Activated effector memory CD4-positive, alpha-beta T cell treated with Interleukin-2 at 50 U/mL for 16 hours (primary cell): ENCODE measurements at places on chromosomes 12 and 14.

DNA sequence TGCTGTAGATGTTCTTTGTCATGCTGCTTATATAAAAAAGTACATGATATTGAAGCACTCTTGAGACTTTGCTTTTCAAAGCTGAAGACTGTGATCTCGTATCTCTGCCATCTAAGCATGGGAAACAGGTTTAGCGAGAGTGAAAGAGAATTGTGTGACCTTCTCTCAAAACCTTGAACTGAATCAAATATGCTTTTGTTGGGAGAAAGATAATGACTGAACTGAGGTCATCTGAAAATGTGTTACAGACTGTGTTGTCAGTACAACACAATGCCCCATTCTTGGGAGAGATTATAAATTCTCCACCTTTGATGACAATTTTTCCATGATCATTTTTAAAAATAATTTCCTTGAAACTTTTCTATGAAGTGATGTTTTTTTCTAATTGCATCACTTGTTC, 272.1 kb upstream of the SEL1L start:
- no peak for DNase-seq

DNA sequence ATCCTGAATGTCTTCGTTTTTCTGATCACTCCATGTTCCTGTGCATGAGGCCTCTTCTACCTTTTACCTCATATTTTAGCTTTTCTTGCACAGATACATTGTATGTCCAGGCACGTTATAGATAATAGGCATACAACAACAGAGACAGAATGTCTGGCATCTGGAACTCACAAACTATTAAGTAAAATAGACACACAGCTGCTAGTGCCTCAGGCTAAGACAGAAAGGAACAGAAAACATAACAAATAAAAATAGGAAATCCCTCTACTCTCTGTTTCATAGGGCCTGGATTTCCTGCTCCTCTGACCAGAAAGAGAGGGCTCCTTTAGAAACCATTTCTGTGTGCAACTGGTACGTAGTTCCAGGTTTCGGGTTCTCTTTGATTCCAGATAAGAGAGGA, 48.6 kb downstream of the ATXN7L3B start:
- DNase-seq: no peak

DNA sequence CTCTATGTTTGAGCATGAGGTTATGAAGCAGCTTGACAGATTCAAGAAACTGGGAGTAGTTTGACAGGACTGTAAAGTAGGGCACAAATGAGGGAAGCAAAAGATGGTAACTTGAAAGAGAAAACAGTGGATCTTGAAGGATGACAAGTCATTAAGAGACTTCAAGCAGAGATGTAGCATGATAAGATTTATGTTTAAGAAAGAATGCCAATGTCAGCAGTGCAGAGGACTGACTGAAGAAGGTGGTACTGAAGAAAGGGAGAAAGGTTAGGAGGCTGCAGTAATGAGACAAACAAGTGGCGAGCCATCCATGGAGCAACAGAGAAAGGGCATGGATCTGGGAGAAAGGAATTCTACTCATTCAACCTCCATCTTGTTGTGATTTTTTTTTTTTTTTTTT, 120.2 kb upstream of the RAP1B start:
- no peak for DNase-seq

DNA sequence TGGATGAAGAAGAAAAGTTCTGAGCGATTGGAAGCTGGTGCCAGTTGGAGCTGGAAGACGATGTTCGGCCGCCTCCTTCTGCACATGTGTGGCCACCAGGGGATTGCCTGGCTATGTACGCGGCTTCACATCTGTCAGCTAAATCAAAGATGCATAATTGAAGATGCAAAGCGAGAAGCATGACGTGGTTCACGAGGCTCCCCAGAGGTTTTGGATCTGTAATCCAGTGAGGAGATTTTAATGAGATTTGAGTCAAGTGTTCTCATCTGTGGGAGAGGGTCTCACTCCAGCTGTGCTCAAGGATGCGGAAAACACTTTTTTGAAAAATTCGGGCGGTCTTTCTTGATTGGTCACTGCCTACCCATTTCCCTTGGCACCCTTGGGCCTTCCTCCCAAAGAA, 94.6 kb downstream of the PAX9 start:
- no peak for DNase-seq

DNA sequence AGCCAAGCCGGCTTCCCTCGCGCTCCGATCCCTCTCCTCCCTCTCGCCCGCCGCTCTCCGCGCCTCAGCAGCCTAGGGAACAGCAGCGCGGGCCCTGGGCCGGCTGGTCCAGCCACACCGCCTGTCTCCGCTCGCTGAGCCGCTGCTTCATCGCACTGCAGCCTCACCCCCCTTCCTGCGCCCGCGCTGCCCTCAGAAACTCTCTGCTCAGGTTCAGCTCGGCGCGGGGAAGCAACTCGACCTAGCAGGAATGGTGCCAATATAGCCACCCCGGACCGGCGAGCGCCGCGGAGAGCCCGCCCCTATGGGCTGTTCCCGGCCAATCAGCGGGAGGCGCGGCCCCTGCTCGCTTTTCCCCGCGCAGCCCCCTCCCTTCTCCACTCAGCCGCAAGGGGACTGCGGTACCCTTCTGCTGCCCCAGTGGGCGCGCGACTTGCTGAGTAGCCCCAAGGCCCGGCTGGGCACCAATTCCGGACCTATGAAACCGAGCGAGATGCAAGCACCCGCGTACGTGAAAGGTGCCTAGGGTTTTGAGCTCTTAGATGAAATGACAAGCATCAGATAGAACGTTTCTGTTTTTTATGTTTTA, at the start of gene ADAMTS20:
ADAMTS20 (minus strand) TSS at position 233 of the 589 bp plus-strand sequence. CDS start 282 bp downstream, outside the sequence.
- no peak for DNase-seq

DNA sequence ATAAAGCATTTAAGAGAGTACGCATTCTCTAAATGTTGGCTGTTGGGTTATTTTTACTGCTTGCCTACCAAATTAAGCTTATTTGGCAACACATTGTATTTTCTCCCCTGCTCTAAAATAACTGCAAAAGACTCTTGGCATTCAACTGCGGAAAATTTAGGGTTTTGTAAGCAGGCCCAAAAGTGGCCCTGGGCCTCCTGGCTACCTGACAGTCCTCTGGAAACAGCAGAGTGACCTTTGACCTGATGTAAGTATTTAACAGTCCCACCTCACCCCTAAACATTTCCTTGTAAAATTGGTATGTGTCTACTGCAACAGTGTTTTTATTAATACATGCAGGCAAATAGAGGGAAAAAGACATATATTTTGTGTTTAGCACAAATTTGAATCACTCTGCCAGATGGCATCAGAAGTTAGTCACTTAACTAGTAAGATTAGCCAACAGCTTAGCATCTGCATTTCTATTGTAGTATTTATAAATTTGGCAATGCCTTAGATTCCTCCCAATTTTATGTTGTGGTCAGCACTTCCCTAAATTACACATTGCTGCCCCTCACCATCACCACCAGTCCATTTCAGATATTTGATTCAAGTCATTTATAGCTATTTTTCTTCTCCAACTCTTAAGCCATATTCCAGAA, 11.2 kb downstream of the LLPH start:
- no peak for DNase-seq

DNA sequence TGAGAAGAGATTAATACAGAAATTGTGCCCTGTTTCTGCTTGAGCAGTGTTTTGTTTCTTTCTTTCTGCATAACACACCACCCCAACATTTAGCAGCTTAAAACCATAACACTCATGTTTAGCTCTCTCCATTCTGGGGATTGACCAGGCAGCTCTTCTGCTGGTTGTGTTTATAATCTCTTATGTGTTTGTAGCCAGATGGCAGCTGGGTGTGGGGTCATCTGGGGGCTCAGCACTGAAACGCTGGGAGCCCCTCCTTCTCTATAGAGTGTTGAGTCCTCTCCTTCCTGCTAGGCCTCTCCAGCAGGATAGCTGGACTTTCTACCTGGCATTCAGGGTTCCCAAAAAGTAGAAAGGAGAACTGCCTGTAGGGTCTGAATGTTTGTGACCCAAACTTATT, 270.6 kb downstream of the TTC8 start:
- no peak for DNase-seq

DNA sequence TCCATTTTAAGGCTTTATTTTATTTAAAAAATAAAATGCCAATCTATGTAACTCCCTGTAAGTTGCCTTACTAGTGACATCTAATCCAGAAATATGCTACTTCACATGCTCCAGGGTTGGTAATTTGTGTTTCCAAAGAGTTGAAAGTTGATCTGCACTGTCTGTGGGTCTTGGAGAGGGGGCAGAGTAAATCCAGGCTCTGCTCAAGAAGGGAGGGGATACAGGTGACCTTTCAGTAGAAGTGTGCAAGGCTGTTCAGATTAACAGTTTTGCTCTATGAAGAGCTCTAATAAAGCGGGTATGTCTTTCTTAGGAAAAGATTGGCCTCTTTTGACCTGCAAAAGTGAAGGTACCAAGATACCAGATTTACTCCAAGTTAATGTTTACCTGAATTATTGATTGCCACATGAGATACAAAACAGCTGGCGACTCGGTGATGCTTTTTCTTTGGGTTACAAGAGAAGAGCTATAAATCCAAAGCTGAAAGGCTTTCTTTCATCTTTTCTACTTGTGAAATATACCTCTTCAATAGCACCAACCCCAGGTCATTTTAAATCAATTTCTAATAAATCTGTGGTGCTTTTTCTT, 75.6 kb upstream of the FLRT2 start:
- no peak for DNase-seq

DNA sequence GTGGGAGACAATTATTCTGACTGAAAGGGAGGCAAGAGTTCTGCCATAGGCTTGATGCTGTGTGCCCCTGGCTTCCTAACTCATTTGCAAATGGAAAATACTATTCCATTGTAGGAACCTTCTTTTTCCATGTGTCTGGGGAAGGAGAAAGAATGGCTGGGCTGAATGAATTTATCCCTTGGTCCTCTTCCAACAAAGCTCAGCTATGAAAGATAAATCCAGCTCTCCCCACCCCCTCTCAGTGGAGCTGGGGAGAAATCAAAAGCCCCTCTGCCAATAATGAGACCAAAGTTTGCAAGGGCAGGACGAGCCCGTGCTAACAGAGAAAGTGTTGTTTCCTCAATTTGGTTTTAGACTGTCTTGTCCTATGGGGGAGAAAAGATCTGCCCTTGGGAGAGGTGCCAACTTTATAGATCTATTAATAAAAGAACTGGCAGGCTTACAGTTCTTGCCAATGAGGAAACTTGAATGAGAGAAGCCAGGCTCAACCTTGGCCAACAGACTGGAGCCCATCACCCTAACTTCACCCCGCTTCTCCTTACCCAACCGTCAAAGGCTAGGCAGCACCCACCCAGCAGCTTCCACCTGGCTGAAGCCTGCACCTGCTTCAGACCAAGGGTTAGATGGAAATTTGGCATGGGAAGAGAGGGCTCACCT, 8.9 kb upstream of the TCL1B start:
- DNase-seq: no peak

- DNase-seq: no peak
Measured at GRCh38 chr12:23987046-23987445, 37.6 kb upstream of the SOX5 start.

GRCh38 chr14:55794655-55795595, 214.9 kb downstream of the KTN1 start:
- DNase-seq: no peak

- DNase-seq: peak; percentile 36
Measured at GRCh38 chr14:72476657-72477499, 417.0 kb downstream of the DPF3 start.

DNA sequence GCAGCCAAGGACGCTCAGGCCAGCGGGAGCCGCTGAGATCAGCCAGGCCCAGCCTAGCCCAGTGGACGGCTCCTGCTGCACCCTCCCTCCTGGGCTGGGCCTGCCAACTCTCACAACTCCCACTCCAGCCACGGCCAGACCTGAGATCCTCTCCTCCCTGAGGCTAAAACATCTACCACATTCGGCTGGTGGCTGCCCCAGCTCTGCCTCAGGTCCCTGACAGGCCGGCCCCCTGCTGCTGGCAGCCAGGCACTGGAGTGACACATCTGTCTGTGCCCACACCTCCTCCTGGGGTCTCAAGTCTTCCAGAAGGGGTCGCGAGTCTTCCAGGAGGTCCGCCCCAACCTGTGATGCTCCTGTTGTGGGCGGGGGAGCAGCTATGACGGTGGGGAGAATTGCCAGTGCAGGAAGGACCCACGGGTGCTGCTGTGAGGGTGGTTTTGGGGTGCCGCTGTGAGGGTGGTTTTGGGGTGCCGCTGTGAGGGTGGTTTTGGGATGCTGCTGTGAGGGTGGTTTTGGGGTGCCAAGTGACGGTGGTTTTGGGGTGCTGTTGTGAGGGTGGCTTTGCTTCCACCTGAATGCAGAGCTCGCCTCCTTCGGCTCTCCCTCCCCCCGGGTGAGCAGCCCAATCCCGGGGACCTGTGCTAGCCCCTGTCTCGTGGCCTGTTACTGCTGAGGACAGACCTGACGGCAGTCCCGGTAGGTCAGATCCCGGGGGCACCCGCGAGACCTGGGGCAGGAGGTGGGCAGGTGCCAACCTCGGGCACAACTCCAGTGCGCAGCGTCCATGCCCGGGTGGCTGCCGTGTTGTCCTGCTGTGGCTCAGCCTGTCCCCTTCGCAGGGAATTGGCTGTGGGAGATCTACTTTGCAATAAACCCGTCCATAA, 27.5 kb upstream of the C14orf180 start:
- no peak for DNase-seq

- no peak for DNase-seq
Measured at GRCh38 chr12:72041811-72042210, 103.2 kb downstream of the TPH2 start.

DNA sequence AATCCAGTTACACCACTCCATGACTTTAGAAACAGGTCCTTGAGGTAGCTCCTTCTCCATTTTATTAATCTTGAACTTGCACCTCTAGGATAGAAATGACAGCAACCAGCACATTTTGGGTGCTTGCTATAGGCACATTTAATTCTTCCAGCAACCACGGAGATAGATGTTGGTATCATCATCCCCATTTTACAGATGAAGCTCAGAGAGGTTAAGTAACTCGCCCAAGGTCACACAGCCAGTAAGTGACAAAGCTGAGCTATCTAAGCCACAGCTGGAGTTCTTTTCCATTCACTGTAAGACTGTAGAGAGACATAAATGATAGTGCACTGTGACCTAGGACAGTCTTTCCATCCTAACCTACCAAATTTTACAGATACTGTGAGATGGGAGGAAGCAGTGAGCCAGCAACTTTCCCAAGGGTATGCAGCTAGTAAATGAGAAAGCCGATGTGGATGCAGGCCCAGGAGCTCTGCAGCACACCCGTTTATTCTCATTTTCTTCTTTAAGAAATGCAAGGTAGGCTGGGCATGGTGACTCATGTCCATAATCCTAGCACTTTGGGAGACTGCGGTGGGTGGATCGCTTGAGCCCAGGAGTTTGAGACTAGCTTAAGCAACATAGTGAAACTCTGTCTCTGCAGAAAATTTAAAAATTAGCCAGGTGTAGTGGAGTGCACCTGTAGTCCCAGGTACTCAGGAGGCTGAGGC, 103.2 kb downstream of the TBX5 start:
- no peak for DNase-seq

DNA sequence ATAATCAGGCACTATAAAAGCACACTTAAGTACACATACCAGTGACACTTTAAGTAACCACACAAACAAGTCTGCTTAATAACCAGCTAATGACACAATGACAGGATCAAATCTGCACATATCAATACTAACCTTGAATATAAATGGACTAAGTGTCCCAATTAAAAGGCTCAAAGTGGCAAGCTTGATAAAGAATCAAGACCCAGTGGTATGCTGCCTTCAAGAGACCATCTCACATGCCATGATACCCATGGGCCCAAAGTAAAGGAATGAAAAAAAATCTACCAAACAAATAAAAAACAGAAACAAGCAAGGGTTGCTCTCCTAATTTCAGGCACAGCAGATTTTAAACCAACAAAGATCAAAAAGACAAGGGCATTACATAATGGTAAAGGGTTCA, 470.4 kb downstream of the TRHDE start:
- no peak for DNase-seq
